AG10803 (cell line): ENCODE measurements at places on chromosomes 12 and 14.

- no peak for DNase-seq
Observed at GRCh38 chr12:20643822-20644221, 51.3 kb upstream of the SLCO1C1 start.

DNA sequence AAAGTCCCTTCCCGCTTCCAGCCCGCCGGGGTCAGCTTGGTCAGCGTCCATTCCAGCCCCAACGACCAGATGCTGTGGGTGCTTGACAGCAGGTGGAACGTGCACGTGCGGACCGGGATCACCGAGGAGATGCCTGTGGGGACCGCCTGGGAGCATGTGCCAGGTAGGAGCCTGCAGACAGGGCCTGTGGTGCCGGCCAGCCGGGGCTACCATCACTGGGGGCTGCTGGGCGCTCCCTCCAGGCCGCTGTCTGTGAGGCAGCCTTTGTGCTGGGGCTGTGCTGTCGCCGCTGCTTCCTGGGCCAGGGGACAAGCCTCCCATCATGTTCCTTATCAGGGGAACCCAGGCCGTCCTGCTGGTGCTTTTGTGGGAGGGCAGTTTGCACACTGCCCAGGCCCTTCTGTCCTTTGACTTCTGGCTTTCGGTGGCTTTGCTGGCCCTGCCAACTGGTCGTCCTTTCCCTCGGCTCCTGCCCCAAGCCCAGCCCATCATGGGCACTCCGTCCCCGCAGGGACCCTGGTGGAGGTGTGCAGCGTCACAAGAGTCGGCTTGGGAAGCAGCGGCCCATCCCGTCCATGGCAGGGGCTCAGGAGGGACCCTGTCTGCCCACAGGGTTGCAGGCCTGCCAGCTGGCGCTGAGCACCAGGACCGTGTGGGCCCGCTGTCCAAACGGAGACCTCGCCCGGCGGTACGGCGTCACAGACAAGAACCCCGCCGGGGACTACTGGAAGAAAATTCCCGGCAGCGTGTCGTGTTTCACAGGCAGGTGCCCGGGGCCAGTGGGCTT, 12.4 kb downstream of the ANKRD9 start:
- no peak for DNase-seq

DNA sequence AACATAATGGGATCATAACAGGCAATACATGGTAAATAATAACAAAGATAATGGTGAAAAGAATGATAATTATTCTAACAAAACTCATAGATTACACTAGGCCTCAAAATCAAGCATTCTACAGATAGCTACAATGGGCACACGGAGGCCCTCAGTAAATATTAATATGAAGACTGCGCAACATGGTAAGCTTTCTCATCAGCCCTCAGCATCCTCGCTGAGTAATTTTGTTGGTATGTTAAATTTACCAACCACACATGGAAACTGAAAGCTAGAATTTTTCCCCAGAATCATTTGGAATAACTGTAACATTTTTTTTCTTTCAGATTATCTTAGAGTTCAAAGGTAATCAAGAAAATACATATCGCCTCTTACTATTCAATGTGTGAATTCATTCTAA, 74.2 kb upstream of the PYGL start:
- peak; percentile 77 for DNase-seq

DNA sequence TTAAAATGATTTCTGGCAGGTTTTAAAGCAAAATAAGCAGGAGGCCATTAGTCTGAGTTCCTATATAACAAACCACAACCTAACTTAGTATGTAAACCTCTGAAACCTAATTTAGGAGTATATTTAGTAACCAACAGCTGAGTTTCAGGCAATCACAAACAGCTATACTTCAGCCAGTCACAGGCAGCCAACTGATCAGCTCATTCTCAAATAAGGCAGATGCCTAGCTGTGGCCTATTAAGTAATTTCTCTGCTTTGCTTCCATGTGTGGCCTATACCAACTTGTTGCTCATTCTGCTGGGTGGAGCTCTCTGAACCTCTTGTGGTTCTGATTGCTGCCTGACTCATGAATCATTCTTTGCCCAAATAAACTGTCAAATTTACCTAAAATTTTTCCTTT, 408.9 kb upstream of the FBXO33 start:
- DNase-seq: no peak
